ENCODE measurements at places on chromosomes 4 and X. TPM values are rescaled to one million over a fixed set of nuclear protein-coding genes. Genes with fewer than 3 reads are reported as not detected.

- no peak for DNase-seq
Observed at GRCh38 chr4:127194281-127194680, 438.5 kb upstream of the INTU start.

- DNase-seq, result no peak
Observed at GRCh38 chr4:10521424-10521823, 64.2 kb upstream of the ZNF518B start.

DNA sequence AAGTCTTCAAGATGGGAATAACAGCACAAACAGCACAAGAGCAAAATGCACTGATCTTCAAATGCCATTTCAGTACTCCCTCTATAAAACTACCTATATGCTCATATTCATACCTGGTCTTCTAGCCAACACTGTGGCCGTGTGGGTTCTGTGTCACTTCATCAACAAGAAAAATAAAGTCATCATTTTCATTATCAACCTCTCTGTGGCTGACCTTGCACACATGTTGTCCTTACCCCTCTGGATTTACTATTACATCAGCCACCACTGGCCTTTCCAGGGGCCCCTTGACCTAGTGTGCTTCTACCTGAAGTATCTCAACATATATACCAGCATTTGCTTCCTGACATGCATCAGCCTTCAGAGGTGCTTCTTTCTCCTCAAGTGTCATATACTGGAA is 59.6 kb upstream of the GPR174 start:
- no peak for DNase-seq

GRCh38 chr4:139789096-139789654 is 123.6 kb downstream of the MGST2 start:
- no peak for DNase-seq

DNA sequence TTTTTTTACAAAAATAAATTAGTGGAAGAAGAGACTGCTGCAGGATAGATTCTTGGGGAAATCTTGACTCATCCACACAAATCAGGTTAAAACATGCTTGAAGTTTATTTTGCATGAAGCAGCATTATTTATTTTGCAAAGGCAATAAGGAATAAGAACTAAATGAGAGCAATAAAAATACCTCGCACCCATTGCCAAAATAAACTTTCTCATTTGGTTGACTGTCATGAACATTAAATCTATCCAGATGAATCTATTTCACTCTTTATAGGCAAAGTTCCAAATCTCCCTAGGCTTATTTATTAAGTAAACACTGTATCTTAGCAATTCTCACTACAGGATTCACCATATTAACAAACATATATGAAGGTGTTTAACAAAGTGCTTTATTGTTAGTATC is 58.9 kb downstream of the HOPX start:
- no peak for DNase-seq

GRCh38 chr4:69860521-69861298 is 765 bp upstream of the SULT1E1 start:
- DNase-seq, result no peak

GRCh38 chr4:184668511-184669114 is 19.1 kb downstream of the PRIMPOL start:
- no peak for DNase-seq

DNA sequence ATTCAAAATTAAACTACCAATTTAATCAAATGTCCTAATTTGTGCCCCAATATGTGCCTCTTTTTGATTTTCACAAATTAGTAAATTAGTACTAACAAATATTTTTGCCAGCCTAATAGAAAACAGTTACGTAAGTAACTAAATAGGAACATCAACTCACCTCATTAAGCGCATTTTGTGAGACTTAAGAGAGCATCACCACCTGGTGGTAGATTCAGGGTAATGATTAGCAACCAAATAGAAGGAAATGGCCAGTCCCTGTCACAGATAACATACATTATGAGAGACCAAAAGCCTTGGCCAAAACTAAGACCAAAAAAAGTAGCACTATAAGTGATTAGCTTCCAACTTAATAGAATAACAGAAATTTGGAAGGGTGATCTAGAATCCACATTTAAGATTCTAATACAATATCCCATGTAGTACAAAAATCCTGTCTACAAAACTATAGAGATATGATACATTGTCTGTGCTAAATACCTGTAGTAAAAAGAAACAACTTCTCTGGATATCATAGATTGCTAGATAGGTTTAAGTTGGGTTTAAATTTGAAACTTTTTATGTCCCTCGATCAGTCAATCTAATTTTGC is 46.7 kb downstream of the C4orf46 start:
- no peak for DNase-seq

DNA sequence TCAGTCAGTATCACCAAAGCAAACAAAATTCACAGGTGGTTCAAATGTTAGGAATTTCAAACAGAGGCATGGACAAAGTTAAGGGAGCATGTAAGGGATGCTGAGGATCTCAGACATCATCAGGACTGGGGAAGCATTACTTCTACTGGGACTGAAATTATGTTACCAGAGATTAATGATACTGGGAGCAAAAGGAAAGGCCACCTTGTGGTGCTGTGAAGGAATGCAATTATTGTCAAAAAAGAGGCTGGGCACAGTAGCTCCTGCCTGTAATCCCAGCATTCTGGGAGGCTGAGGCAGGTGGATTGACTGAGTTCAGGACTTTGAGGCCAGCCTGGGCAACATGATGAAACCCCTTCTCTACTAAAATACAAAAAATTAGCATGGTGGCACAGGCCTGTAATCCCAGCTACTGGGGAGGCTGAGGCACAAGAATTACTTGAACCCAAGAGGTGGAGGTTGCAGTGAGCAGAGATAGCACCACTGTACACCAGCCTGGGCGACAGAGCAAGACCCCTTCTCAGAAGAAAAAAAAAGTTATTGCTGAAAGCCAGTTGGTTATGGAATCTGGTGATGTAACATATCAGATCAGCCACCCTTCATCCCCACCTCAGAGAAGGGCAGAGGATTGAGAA is 954.3 kb downstream of the PCDH7 start:
- DNase-seq, result no peak

DNA sequence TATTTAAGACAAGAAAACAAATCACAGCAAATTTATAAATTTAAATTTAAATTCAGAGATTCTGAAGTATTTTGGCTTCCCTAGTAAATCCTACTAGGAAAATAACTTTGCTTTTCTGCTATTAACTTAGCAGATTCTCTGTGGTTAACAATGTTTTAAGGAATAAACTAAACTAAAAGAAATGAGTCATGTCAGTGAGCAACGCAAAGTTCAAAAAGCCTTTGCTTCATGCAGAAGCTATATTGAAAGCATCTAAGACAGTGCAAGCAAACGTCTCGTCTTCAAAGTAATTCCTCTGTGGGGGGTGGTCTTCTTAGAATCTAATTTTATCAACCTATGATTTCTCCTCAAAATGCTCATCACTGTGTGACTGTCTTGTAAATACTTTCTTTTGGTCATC is 30.1 kb downstream of the GABRB1 start:
- DNase-seq, result no peak

- DNase-seq, result no peak
Observed at GRCh38 chr4:54662901-54663585, 5.3 kb downstream of the KIT start.

- DNase-seq, result no peak
Observed at GRCh38 chrX:4186331-4186730, 472.9 kb upstream of the PRKX start.

- DNase-seq, result no peak
Observed at GRCh38 chrX:51759055-51759839, 16.0 kb downstream of the GSPT2 start.

GRCh38 chr4:126916049-126916625 is 716.6 kb upstream of the INTU start:
- DNase-seq, result no peak

DNA sequence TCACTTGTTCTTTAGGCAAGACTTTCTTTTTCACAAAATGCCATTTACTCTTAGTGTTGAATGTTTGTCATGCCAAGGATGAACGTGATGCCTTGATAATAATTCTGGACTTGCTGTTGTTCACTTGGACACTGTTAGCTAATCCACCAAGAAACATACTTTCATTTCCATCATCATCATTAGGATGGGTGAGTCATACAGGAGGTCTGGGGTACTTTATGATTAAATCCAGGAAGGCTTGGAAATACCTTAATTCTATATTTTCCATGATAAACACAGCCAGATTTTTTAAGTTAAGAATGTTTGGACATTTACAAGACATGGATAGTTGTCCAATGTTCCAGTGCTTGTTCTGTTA is 260.7 kb upstream of the GIMD1 start:
- DNase-seq, result no peak

The ARMCX4 gene
- 7.4 TPM for total RNA-seq

The TSPAN7 gene
- total RNA-seq, result 13.0 TPM

The VCX gene
- total RNA-seq, result not detected

The IL3RA gene
- 7.6 TPM for total RNA-seq

The GPC3 gene
- total RNA-seq, result 1.6 TPM

The TMEM271 gene
- total RNA-seq, result not detected

Data from cardiac septum (tissue), 1 donor.